ENCODE measurements at places on chromosomes 2 and 18.
A peak's percentile ranks its signal among the peaks of the same experiment; 100 is the strongest.

DNA sequence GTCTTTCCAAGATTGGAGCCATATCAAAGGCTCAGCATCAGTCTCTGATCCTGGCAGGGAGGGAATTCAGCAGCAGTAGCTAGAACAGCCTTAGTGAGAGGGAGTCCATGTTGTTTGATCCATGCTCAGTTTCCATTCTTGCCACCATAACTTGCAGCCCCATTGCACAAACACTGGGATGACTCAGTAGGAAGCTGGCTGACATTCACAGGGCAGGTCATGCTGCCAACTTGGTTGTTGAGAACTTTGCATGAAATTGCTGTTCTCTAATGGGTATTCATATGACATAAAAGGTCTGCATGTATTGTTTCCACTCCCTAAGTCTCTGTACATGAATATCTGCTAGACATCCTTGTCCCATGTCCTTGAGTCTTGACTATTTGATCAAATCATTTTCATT, 29.9 kb upstream of the STAT4 start:
- no peak for DNase-seq

DNA sequence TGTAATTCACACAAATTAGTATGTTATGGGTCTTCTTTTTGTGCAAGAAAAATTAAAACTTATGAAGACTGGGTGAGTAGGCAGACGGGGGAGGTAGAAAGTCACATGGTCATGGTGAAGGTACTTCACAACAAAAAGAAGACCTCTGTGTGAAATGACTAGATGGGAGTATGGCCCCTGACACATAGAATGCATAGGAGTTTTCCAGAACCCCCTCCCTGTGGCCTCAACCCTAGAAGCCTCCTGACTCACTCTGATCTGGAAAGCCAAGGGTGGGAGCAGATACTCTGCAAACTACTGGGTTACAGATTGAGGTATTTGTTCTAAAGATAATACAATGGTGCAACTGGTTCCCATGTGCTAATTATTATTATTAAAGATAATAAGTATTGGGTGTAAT, 23.2 kb downstream of the SATB2 start:
- DNase-seq = no peak

GRCh38 chr2:191452065-191452464, 206.9 kb downstream of the MYO1B start:
- DNase-seq = no peak

DNA sequence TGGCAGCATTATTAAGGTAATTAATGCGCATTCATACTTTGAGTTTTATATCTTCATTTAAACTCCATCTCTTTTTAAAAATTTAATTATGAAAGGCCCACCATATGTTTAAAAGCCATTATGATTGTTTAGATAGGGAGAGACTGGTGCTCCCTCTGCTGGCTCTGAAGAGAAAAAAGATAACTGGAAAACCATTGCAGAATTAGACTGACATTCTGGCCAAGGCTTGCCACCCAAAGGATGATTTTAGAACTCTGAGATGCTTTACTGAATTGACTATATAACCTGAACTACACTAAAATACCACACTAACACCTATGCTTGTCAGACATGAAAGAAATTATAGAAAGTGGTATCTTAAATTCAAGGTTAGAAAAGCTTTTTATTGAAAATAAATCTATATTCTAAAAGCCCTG, 127.6 kb upstream of the SPOPL start:
- DNase-seq = no peak

GRCh38 chr2:20766798-20767644, 55.9 kb downstream of the LDAH start:
- DNase-seq = no peak

DNA sequence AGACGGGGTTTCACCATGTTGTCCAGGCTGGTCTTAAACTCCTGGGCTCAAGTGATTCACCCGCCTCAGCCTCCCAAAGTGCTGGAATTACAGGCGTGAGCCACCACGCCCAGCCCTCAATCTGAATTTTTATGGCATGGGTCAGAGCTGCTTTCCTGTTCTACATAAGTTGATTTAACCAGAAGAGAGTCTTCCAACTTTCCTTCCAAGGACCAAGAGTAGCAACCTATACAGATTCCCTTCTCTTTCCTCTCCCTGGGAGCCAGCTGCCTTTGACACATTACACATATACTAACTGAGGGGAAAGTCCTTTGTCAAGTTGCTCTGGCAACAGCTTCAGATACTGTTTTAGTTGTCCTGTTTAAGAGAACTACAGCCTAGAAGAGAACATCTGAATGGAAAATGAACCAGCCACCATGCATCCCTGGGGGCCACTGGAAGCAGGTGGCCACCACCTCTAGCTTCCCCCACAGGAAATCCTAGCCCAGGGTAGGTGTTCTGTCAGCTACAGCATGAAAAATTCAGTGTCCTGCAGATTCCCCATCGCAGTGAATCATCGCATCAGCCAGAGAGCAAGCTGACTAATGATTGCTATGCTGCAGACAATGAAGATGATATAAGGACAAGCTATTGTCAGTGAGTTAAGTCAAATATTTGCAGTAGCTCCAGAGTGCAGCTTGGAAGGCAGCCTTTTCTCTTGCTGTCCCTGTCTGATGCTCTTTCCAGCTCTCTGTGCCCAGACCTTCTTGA, 62.9 kb downstream of the POMC start:
- no peak for DNase-seq

DNA sequence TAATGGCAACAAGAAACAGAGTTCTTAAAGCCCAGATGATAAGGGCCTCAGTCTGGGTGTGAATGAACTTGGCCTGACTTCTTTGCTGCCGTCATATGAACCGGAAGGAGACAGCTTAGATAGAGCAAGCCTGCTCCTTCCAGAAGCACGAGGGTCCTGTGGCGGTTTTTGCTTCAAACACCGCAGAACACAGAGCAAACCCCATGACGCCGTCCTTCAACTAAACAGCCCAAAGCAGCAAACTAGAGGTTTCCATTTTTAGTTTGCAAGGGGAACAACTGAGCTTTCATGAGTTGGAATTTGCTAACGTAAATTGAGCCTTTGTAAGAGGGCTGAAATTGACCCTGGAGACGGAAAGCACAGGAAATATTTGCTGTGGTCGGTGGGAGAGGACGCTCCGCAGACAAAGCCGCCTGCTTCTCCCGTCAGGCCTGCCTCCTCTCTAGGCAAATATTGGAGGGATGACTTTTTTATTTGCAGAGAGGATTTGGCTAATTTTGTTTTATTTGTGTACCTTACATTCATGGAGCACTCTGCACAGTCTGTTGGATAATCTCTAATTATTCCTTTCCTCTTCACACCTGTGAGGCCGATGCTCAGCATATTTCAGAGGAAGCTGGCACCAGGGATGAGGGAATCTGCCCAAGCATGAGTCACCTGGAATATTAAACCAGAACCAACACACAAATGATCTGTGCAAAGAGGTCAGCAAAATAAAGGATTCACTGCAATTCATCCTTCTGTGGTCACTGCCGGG, 134.0 kb upstream of the NCK2 start:
- peak; percentile 98 for DNase-seq

DNA sequence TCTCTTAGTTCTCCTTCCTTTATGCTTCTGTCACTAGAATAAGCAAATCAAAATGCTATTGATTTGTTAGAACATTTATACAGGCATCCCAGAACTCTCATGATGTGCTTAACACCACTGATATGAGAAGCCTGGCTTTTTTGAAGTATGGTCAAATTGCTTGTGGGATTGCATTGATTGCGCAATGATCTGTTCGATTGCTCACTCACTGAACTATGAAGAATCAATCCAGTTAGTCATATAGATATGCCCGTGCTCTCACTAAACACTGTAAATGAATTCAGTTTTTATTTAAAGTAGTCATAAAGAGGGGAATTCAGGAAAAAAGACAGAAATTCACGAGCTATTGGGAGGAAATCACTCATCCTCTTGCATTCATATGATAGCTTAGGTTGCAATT, 1237.8 kb downstream of the SUCLG1 start:
- DNase-seq = no peak

- DNase-seq = no peak
Observed at GRCh38 chr18:12092398-12093229, 1.0 kb upstream of the ANKRD62 start.

Measured in cerebellar nuclear complex (tissue), 1 donor.